ENCODE measurements at places on chromosomes 16 and 17.

DNA sequence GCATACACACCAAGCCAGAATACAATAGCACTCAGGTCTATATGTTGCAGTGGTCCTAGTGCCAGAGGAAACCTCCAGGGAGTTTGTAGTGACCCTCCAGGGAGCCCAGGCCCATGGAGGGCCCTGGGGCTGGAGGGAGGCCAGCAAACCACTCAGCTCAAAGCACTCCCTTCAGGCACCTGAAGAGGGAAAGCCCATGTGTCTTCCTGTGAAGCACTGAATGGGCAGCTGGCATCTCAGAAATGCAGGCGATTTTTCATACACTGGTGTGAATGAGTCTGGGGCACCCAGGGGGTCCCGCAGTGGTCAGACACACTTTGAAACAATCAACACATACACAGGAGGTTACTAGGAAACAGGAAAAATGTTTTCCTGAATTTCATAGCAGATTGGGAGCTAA, 12.8 kb downstream of the TBC1D26 start:
- DNase-seq = no peak

GRCh38 chr16:47299587-47299986, 155.8 kb upstream of the NETO2 start:
- DNase-seq = no peak

GRCh38 chr17:9646546-9646885, 1.2 kb downstream of the USP43 start:
- no peak for DNase-seq

DNA sequence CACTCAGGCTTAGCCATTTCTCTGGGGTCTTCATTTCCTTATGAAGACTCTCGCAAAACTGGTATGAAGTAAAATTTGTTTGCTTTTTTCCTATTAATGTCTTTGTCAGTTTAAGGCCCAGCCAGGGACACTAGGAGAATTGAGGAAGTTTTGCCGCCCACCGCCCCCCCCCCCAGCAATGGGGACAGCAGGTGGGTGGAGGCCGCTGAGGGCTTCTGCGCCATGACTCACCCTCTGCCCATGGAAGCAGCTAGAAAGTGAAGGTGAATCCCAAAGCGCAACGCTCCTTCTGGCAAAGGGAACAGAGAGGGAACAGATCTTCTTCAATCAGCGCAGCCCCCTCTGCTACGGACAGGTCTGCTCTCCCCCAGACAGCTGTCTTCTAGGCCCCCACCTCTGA, 49.7 kb downstream of the MARF1 start:
- DNase-seq = no peak

DNA sequence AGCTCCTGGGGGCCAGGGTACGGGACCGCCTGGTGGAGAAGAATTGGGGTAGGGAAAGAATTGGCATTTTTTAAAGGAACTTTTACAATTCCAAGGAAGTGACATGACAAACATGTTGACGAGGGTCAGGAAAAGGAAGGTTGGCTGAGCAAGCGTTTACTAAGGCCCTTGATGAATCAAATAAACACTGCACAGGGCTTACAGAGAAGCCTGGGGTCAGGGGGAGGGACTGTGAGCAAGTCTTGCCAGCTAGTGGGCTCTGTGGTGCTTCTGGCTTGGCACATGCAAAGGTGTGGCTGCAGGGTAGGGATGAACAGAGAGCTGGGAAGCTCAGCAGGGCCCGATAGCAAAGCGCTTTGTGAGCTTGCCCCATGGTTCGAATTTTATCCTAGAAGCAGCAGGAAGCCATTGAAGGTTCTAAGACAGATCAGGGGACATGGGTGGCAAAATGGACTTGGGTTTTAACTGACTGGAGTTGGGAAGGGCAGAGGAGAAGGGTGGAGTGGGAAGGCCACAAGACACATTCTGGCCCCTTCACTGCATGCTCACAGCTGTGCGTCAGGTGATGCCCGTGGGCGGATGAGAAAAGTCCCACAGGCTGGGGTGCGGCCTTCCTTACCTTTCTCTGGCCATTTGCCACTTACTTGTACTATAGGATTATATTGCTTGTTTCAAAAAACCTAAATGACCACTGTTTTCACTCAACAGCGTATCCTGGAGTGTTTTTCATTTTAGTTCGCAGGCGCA, 117.8 kb downstream of the SOCS1 start:
- DNase-seq = no peak

- no peak for DNase-seq
Measured at GRCh38 chr17:81427173-81428120, 32.2 kb downstream of the BAHCC1 start.

GRCh38 chr17:36667922-36668321, 66.5 kb downstream of the MRM1 start:
- DNase-seq = no peak

GRCh38 chr17:32814836-32815235, 62.1 kb downstream of the MYO1D start:
- DNase-seq = no peak

GRCh38 chr16:17206712-17207111, 264.0 kb downstream of the XYLT1 start:
- no peak for DNase-seq

DNA sequence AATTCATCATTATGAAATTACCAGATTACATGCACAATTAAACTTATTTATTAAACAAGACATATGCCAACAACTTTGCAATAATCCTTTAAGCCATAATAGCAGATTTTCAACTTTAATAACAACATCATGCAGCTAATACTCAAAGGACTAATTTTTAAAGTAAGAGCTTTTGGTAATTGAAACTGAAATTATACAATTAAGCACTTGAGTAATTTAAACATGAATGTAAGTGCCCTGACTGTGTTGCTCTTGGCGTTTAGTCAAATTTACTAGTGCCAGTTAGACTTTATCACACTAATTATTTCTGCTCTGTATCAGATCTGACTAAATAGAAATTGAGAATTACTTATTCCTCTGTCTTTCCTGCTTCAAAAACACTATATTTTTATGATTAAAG, 46.8 kb upstream of the PSMD7 start:
- DNase-seq = no peak

GRCh38 chr17:50892101-50892776, 26.1 kb upstream of the TOB1 start:
- DNase-seq = no peak

- DNase-seq = no peak
Measured at GRCh38 chr16:66851166-66851964, 7.2 kb downstream of the CA7 start.

DNA sequence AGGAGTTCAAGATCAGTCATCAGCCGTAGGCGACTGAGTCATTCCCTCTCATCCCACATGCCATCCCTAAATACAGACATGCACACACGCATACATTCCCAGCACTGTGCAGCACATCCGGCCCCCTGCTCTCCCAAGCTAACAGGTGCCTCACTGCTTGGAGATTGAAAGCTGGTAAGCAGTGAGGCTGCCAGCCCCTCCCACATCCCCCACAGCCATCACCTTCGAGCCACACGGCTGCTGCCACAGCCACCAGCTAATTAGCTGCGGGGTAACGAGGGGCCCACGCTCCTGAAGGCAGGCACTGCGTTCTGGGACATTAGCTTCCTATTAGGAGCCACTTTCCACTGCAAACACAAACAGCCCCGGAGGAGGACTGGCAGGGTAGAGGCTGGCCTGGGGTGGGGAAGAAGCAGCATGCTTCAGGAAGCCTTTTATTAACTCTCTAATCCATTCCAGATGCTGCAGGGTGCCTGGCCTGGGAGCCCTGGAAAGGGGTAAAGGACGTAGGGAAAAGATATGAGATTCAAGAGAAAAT, 179.6 kb downstream of the CCT6B start:
- no peak for DNase-seq

DNA sequence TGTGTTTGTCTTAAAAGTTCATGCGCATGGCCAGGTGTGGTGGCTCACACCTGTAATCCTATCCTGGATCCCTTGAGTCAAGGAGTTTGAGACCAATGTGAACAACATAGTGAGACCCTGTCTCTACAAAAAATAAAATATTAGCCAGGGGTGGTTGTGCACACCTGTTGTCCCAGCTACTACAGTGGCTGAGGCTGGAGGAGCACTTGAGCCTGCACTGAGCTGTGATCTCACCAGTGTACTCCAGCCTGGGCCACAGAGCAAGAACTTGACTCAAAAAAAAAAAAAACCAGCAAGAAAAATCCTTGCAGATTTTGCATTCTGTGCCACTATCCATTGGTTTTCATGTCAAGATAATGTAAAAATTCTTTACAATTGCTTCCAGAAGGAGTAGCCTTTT, 8.2 kb downstream of the KSR1 start:
- DNase-seq = no peak

DNA sequence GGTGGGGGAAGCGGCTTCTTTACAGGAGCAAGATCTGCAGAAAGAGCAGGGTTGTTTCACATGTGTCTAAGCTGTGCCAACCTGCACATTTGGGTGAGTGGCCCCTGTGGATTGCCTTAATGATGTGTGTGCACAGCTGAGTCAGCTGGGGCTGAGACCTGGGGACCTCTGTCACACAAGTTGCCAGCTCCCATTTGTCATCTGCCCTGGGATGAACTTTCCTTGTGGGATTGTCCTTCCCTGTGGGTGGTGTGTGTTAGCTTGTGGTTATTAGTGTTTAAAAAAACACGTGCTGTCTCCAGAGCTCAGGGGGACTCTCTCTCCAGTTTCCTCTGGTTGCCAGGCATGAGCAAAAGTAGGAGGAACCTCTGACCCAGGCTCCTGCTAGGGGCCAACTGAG, 400.5 kb upstream of the CCL2 start:
- no peak for DNase-seq

GRCh38 chr17:36777118-36777517, 160.2 kb upstream of the LHX1 start:
- DNase-seq = no peak

- DNase-seq = no peak
Measured at GRCh38 chr17:45361451-45361850, 44.6 kb upstream of the MAP3K14 start.

DNA sequence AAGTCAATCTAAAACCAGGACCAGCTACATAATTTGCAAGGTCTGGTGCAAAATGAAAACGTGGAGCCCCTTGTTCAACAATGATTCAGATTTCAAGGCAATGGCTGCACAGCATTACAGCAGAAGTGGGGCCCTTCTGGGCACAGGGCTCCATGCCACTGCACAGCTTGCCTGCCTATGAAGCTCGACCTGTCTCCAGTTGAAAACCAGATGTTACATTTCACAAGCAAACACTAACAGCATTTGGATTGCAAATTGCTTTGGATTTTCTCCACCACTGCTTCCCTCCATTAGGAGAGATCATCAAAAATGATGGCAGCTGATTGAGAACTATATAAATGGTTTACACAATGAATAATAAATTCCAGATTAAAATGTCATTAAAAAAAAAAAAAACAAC, 551.4 kb upstream of the ZFHX3 start:
- DNase-seq = no peak

DNA sequence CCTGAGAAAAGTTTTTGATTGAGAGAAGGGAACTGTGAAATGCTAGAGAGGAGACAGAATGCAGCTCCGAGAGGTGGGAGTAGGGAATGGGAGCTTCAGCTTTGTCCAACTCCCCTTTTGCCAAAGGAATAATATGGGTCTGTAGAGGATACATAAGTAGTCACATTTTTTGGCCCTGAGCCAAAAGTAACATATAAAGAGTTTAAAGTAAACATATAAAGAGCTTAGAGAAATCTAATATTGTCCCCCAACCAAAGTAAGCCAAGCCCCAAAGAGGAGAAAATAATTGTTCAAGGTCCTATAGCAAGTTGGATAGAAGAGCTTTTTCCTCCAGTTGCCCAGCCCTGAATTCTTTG, 215.1 kb downstream of the TMEM114 start:
- DNase-seq = no peak

GRCh38 chr16:89505204-89506112, 2.7 kb upstream of the SPG7 start:
- DNase-seq = no peak

GRCh38 chr16:2827831-2828520, 2.1 kb upstream of the ZG16B start:
- no peak for DNase-seq

- DNase-seq = peak; percentile 36
Measured at GRCh38 chr17:28466001-28466400, 7.4 kb upstream of the SLC13A2 start.

GRCh38 chr16:56262148-56262547, 70.9 kb downstream of the GNAO1 start:
- no peak for DNase-seq

GRCh38 chr16:56657555-56658326, at the start of gene MT1F:
TSS of gene MT1F (plus strand) at chr16:56657959. CDS start at chr16:56658059, 100 bp downstream.
- DNase-seq = peak; percentile 64

- no peak for DNase-seq
Measured at GRCh38 chr16:55434000-55434399, 45.0 kb upstream of the MMP2 start.

DNA sequence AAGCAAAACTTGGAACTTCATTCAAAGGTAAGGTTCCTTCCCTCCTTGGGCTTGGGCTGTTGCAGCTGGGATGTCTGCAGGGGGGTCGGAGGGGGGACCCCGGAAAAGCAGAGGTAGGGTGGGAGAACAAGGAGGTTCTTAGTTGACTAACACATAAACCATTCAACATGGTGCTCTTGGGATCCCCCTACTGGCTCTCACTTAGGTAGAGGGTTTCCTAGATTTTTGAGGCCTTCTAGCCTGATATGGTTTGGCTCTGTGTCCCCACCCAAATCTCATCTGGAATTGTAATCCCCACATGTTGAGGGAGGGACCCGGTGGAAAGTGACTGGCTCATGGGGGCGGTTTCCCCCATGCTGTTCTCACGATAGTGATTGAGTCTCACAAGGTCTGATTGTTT, 93.9 kb downstream of the RGS9 start:
- no peak for DNase-seq

GRCh38 chr16:26269673-26270072, 577.9 kb downstream of the HS3ST4 start:
- DNase-seq = no peak

- DNase-seq = no peak
Measured at GRCh38 chr16:63787014-63787413, 1334.8 kb downstream of the CDH11 start.

DNA sequence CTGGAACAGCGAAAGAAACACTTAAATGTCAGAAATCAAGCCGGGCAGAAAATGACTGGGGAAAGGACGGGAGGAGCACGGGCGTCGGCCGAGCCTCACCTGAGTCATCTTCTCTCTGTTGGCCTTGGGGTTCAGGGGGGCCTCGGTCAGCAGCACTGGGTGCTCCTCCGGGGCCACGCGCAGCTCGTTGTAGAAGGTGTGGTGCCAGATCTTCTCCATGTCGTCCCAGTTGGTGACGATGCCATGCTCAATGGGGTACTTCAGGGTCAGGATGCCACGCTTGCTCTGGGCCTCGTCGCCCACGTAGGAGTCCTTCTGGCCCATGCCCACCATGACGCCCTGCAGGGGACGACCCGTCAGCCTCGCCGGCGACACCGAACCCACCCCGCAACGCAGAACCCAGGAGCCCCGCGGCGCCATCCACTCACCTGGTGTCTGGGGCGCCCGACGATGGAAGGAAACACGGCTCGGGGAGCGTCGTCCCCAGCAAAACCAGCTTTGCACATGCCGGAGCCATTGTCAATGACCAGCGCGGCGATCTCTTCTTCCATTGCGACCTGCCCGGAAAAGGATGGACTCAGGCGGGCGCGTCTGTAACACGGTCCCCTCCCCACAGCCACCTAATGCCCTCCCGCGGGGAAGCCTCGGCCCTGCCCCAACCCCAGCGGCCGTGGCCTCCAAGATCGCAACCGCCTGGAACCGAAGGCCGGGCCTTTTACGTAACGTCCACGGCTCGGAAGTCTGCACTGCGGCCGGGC, 616 bp downstream of the ACTG1 start:
- DNase-seq = no peak
